DMS79 treated with DMSO at 0.1 percent for 48 hours (cell line): ENCODE measurements at places on chromosomes 4 and X.

DNA sequence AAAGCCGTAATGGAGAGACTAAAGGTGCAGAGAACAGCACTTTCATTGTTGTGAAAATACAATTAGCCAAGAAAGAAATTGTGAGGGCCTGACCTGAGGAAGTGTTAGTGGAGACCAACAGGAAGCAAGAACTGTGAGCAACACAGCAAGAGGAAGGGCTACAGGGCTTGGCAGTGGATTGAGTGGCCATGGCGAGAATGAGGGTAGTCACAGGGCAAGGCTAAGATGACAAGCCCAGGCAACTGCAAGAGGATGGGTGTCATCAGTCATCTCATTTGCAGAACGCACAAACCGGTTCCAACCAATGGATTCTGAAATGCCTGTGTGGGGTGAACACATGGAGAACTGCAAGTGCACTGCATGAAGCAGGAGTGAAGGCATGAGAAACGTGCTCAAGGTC, 3.6 kb downstream of the SLC10A6 start:
- DNase-seq, result no peak

GRCh38 chr4:120801137-120801758, 121.3 kb downstream of the PRDM5 start:
- no peak for DNase-seq

DNA sequence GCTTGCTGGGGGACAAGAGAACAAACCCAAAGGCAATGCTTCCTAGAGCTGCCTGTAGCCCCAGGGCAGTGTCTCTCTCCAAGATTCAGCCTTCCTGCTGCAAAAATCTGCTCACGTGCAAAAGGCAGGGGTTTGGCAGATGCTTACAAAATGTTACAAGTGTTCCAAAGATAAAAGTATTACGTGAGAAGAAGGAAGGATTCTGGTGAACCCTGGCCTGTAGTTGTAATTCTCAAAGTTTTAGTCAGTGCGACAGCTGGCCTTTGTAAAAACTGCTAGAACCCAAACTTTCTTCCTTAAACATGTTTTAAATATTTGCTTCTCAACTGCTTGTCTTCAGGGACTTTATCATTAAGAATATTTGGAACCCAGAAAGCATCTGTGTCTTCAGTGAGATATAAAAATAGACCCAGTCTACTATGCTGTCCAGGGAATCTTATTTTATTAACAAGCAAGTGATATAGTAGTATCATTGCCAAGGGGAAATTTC, 232.3 kb downstream of the FRMPD4 start:
- DNase-seq, result no peak

GRCh38 chr4:55578341-55579010, 13.6 kb downstream of the PDCL2 start:
- no peak for DNase-seq

DNA sequence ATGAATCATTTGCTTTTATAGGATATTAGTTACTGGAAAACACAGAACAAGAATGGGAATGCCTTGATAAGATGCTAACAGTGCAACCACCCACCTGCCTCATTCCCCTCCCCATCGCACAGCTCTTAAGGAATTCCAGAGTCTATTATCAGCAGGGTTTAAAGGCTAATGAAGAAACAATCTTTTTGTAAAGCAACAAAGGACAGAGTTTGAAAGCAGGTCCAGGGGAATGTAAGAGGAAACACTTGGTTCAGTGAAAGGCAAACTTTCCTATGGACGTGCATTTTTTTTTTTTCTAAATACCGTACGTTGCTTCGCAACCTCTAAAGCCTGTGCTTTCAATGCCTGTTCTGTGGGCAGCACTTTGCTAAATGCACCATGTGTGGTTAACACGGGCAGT, 92.5 kb downstream of the GPR50 start:
- DNase-seq, result no peak

DNA sequence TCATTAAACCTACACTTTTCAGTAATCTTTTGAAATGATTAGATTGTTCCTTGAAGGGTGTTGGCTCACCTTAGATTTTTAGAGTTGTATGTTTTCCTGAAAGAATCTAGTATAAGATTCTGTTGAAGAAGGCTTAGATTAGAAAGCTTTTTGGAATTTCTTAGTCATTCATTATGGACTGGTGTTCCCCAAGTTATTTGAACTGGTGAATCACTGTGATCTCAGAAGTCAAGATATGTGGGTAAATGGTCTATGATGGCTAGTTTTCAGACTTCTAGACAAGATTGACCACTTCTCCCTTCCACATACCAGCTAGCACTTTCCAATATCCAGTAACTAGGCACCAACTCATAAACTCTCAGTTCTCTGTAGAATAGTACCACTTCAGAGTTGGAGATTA, 138.1 kb downstream of the KDM6A start:
- no peak for DNase-seq
